ENCODE measurements at places on chromosomes 6 and 20.

GRCh38 chr6:57224769-57225515 is 2.8 kb upstream of the RAB23 start:
- no peak for DNase-seq

- no peak for DNase-seq
Observed at GRCh38 chr6:119200512-119201175, 122.2 kb upstream of the FAM184A start.

DNA sequence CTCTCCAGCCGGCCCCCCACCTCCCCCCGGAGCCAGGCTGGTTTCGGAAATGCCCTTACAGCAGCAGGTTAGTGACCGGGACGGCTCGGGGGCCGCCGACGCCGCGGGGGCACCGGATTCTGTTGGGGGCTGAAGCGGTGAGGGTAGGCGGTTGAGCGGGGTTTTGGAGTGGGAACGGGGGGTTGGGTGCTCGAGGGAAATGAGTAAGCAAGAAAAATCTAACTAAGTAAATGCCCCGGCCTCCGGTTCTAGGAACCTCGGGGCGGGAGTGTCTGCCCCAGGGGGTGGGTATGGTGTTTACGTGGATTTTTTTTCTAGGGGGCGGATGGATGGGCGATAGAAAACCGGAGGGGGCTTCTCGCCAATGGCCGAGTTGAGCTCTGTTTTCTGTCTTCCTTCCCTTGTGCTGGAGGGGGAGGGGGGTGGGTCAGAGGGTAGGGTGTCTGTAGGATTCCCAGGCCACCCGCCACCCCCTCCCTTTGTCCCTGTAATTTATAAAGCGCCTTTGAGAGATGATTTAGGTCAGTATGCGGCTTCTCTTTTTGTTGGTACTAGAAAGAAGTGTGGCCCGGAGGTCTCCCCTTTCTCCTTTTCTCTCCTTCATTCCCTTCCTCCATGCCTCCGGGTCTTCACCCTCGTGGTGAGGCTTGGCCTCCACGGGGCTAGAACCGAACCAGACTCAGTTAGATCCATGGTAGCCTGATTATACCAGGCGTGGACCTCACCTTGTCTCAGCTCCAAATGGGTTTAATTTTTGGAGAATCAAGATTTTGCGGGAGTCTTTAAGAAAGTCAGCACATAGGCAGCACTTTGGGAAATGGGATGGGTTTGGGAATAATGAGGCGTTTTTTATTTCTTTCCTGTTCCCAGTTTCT is 2.3 kb downstream of the E2F3 start:
- peak; percentile 38 for DNase-seq

GRCh38 chr6:105757512-105758200 is 328.5 kb upstream of the PRDM1 start:
- no peak for DNase-seq

- no peak for DNase-seq
Observed at GRCh38 chr6:157893238-157893637, 70.2 kb downstream of the SNX9 start.

DNA sequence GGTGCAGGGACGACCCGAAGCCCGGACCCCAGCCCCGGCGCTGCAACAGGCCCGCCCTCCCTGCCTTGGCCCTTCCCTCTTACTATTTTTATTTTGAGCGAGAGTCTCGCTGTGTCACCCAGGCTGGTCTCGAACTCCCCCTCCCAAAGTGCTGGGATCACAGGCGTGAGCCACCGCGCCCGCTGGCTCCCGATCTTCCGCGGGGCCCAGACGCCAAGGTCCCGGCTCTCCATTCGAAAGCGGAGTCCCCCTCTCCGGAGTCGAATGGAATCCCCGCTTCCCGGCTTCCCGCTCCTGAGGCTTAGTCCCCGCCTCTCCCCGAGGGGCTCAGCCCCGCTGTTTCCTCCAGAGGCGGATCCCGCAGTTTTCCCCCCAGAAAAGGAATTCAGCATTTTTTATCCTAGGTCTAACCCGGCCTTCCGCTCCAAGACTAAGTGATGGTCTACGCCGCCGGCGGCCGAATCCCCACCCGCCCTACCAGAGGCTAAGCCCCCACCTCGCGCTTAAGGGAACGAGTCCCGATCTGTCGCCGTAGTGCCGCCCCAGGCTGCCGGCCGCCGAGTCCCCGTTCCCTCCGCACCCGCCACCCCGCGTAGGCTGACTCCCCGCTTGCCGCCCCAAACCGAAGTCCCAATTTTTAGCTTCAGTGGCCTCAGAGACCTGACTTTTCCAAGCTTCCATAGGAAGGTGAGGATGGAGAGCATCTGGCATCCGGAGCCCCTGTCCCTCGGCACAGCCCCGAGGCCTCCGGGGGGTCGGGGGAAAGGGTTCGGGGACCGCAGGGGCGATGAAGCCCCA is 11.5 kb upstream of the TMC2 start:
- DNase-seq = peak; percentile 46

- DNase-seq = no peak
Observed at GRCh38 chr20:53642196-53643030, 48.8 kb upstream of the ZNF217 start.

DNA sequence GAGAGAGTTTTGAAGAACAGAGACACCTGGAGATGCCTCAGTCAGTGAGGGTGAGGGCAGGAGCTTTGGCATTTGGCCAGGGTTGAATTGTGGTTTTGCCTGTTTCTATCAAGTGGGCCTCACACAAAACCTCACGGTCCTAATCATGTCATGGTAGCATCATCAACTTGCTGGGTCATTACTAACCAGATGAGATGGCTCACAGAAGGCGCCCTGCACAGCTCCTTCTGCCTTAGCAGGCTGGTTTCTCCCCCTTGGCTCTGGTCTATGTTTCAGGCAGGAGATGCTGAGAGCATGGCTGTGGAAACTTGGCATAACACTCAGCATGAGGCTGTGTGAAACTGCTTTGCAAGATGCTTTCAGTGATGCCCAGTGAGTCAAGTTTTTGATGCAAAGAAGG is 99.3 kb downstream of the LRRC1 start:
- no peak for DNase-seq

- no peak for DNase-seq
Observed at GRCh38 chr6:98832284-98833056, 1.9 kb upstream of the POU3F2 start.
